ENCODE measurements at places on chromosomes 1 and 21.

DNA sequence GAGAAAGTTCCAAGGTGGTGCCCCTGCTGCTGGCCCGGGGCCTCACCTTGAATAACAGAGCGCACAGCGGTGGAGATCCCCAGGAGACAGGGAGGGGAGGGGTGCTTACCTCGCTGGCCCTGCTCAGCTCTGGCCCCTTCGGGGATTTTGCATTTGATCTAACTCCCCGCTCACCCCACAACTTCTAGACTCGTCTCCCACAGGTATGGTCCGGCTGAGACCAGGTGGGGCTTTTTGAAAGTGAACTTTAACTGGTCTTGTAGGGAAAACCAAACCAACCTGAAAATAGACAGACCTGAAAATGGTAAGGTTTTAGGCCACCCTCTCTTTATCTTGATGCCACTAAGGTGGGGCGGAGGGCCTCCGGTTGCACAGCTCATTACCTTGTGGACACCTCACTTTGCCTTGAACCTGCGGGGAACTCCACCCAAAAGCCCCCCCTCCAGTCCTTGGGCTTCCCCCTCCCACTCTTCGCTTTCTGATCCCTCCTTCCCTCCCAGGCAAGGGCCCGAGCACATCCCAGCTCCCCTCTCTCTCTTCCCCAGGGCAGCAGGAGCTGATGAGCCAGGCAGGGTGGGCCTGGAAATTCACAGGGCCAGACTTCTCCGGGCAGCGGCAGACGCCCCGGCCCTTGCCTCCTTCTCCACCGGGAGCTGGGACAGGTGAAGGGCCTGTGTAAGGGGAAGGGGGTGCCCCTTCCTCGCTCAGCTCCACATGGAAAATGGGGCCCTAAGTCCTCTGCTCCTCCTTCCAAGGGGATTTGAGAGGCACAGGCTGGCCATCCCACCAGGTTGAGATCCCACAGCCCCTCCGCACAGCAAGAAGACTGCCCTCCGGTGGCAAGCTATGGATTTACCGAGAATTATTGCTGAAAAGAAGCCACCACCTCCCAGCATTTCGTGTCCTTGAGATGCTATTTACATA lies 16.1 kb downstream of the TNFRSF8 start:
- peak; percentile 42 for DNase-seq

GRCh38 chr1:200468264-200469001 lies 58.6 kb upstream of the ZNF281 start:
- DNase-seq = no peak

GRCh38 chr1:118262865-118263264 lies 77.8 kb upstream of the SPAG17 start:
- DNase-seq = no peak

GRCh38 chr1:208122612-208123358 lies 121.4 kb downstream of the PLXNA2 start:
- no peak for DNase-seq

GRCh38 chr1:192807211-192808162 lies 1.4 kb upstream of the RGS2 start:
- DNase-seq = peak; percentile 13

DNA sequence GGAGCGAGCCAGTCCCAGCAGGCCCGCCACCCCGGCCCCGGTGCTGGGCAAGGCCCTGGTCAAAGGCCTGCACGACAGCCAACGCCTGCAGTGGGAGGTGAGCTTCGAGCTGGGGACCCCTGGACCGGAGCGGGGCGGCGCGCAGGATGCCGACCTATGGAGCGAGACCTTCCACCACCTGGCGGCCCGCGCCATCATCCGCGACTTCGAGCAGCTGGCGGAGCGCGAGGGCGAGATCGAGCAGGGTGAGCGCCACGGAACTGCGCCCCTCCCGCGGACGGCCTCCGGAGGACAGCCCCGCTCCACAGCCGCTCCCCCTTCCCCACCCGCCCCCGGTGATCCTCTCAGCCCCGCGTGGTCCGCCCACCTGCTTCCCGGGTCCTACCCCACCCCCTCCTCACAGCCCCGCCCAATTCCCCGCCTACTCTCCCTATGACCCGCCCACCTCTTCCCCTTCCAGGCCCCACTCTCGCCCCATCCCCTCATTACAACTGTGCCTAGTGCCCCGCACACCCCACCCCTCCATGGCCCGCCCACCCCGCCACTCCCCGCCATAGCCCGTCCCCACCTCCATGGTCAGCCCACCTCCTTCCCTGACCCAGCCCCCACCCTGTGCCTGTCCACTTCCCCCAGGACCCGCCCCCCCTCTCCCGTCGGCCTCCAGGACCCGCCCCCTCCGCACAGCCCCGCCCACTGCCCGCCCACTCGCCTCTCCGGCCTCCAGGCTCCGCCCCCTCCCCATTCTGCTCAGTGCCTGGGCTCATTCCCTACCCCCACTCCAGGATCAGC lies 52.7 kb downstream of the VWA5B1 start:
- peak; percentile 61 for DNase-seq

DNA sequence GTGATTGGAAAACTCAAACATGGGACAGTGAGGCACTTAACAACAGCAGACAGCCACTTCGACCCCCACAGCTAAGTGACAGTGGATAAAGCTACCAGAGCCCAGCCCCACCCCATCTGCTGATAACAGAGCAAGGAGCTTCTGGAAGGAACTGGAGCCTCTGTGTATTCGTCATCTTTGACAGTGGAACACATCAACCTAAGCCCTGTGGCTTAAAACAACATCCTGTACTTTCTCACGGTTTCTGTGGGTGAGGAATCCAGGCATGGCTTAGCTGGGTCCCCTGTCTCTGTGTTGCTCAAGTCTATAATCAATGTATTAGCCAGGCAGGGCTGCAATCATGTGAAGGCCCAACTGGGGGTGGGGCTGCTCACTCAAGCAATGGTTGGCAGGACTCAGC lies 18.4 kb upstream of the SIPA1L2 start:
- DNase-seq = no peak

GRCh38 chr1:174923820-174924219 lies 75.9 kb upstream of the CACYBP start:
- DNase-seq = no peak

GRCh38 chr21:34907461-34908418 lies 141.4 kb downstream of the RUNX1 start:
- no peak for DNase-seq

DNA sequence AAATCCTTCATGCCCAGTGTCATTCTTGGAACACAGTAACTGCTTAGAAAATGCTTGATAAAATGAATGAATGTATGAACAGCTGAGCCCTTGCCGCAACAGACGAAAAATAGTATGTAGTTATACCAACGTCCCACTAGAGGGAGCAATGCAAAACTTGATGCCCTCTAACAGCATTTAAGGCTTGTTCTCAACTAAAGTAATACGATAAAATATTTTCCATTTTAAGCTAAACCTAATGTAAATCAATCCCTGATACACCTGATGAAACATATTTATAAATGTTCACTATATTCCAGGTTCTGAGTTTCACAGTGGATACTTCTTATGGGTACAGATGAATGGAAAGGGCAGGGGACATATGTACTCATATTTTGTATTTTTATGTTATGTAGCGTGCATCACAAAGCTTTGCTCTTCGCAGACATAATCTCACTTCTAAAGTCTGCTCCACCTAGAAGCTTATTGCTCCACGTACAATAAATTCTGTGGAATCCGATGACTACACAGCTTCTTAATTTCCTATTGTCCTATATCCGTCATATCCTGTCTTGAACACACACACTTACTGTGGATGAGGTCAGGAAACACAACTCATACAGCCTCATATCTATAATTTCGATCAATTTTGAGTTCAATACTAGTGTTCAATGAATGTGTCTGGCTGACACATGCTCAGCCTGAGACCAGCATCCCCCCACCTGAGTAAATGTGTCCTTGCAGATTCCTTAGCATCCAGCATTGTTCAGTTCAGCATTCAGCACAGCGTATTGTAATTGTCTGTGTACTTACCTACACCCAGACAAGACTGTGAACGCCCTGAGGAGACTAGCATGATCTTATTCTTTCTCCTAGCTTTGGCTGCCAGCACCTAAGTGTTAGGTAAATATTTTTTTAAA lies 4.4 kb upstream of the UTP25 start:
- peak; percentile 32 for DNase-seq

GRCh38 chr1:89633800-89634625 lies 1.1 kb downstream of the LRRC8C start:
- peak; percentile 33 for DNase-seq

DNA sequence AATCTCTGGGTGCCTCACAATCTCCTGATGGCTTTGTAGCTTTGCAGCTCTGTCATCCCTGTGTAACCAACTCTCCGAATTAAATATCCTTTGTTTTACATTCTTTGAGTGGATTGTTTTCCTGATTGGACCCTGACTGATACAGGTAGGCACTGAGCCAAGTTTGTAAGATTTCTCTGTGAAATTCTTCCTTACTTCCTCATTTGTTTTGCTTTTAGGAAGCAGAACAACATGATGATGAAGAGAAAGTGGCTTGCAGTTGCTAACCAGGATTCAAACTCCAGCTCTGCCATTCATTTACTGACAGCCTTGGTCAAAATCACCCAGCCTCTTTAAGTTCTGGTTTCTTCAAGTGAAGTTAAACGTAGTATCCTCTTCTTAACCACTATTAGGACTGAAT lies 452.3 kb downstream of the OMA1 start:
- no peak for DNase-seq

- DNase-seq = no peak
These were observed 85.1 kb downstream of the BCAR3 start for GRCh38 chr1:93596329-93597089.

DNA sequence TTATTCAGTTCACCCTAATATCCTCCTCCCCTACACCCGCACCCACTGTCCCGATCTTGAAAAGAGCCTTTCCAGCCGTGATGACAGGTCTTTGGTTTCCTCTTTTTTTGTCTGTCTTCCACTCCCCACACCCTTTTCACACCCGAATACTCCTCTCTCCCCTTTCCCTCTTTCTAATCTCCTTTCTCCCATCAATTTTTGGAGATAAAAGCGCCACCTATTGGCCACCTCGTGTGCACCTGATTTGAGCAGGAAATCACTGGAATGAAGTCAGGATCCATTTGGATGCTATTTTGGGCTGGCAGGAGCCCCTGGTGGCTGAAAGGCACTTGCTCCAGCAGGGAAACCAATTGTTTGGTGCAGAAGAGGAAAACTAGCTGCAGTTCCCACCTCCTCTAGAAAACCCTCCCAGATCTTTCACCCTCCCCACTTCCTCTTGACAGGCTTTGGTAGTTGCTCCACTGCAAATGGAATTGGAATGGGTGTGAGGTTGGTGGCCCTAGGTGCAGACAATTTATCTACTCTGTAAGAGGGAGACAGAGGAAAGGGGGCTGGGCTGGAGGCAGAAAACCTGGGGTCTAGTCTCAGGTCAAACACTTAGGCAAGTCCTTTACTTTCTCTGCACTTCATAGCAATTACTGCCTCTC lies 8.4 kb downstream of the FOXE3 start:
- DNase-seq = no peak

DNA sequence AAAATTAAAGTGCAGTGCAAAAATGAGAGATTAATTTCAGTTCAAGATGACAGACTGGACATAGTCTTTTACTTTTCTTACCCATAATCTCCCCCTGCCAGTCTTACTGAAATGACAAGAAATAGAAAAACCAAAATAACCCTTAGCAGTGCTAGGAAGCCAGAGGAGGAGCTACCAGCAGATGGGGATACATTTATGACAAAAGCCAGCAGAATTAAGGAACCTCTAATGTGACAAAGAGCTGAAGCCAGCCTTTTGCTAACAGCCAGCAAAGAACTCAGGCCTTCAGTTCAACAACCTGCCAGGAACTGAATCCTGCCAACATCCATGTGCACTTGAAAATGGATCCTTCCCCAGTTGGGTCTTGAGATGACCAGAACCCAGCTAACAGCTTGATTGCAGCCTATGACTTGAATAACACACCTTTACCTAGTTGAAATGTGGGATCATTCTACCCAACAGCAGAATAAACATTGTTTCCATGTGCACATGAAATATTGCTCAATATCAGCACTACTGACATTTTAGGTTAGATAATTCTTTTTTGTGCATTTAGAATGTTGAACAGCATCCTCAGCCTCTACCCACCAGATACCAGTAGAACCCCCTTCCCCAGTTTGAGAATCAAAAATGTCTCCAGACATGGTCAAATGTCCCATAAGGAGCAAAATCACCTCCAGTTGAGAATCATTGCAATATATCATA lies 7.9 kb upstream of the TRAF5 start:
- no peak for DNase-seq

- no peak for DNase-seq
These were observed 50.8 kb upstream of the CLIC4 start for GRCh38 chr1:24694380-24694843.

GRCh38 chr1:247303216-247303615 lies 28.5 kb downstream of the ZNF496 start:
- DNase-seq = no peak

DNA sequence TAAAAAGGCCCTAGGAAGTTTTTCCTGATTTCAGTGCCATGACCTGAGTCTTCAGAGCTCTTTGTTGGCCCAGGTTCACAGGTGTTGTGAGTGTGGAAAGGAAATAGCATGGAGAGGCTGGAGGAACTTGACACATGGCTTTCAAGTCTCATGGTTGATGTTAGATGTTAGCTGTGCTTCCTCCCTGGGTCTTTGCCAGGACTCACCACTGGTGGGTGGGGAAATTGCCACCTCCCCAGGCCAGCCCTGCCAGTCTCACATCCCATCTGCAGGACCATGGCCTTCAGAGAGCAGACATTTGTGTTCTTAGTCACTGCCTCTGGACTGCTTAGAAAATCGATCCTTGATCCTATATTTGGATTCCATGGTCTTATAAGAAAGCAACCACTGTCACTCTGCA lies 383.2 kb downstream of the DISC1 start:
- no peak for DNase-seq

- DNase-seq = no peak
These were observed 398.9 kb upstream of the PLXNA2 start for GRCh38 chr1:208643005-208643597.

DNA sequence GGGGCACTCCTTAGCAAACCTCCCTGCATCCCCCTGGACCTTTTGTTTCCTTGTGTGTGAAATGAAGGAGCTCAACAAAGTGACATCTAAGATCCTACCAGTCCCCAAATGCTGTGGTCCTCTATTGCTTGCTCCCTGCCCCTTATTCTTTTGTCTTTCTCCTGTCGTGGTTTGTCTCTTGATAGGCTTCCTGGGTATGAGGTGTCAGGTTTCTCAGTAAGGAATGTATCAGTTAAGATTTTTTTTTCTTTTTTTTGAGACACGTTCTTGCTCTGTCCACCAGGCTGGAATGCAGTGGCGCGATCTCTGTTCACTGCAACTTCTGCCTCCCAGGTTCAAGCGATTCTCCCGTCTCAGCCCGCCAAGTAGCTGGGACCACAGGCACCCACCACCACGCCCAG lies 16.8 kb downstream of the CNIH3 start:
- DNase-seq = no peak

- DNase-seq = no peak
These were observed 15.4 kb downstream of the CTH start for GRCh38 chr1:70426154-70427131.

DNA sequence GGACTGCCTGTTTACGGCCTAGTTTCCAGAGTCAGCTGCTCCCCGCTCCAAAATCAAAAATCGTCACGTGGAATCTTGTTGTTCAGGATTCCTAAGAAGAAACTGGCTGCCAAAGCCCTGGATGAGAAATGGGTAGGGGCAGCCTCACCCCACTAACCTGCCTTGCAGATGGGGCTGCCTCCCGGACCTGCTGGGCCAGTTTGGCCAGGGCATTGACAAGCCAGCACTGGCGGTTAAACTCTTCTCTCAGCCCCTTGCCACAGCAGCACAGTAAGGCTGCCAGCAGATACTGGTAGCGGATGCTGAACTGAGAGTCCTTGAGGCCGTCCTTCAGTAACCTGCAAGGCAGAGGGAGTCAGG lies 31.6 kb upstream of the PPP1R15B start:
- DNase-seq = no peak

GRCh38 chr1:17199267-17200044 lies 5.5 kb upstream of the PADI1 start:
- DNase-seq = no peak

All from left kidney (tissue), 8 donors.